Cardiac septum (tissue), 1 donor: ENCODE measurements at places on chromosomes 5 and 9. TPM values are rescaled to one million over a fixed set of nuclear protein-coding genes. Genes with fewer than 3 reads are reported as not detected.

The SLC1A1 gene
- total RNA-seq, result 0.59 TPM

The BTNL8 gene
- total RNA-seq, result 0.43 TPM

The PITX1 gene
- 0.83 TPM for total RNA-seq

The PPP1R26 gene
- 26.3 TPM for total RNA-seq

The PARP8 gene
- total RNA-seq, result 5.5 TPM

The IFNA14 gene
- total RNA-seq, result not detected
